ENCODE measurements at places on chromosomes 12 and 14.

DNA sequence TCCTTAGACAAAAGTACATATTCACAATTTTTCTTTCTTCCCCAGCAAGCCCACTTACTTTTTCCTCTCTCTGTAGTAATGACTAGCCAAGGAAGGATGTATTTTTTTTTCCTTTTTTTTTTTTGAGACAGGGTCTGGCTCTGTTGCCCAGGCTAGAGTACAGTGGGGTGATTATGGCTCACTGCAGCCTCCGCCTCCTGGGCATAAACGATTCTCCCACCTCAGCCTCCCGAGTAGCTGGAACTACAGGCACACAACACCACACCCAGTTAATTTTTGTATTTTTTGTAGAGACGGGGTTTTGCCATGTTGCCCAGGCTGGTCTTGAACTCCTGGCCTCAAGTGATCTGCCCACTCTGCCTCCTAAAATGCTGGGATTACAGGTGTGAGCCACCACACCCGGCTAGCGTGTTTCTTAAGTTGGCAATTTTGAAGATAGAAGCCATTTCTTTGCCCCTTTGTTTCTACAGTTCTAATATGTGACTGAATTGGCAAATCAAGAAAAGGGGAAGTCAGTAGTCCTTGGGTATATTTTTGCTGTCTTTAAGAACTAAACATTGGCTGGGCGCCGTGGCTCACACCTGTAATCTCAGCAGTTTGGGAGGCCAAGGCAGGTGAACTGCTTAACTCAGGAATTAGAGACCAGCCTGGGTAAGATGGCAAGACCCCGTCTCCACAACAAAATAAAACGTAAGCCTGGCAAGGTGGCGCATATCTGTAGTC lies 3.2 kb upstream of the NACA start:
- DNase-seq: no peak

DNA sequence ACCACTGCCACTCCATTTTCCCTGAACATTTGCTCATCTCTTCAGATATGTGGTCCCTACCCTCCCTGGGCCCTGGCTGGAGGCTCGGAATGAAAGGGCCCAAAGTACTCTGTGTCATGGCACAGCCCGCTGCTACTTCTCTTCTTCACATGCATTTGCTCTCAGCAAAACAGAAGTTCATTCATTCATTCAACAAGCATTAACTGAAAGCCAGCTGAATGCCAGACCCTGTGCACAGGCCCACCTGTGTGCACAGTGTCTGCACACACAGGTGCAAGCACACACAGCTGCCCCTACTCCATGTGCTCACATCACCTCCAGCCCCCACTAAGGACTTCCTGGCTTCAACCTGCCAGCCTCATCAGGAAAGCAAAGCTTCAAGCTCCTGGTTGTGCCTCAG lies 7.8 kb downstream of the WNT1 start:
- no peak for DNase-seq

DNA sequence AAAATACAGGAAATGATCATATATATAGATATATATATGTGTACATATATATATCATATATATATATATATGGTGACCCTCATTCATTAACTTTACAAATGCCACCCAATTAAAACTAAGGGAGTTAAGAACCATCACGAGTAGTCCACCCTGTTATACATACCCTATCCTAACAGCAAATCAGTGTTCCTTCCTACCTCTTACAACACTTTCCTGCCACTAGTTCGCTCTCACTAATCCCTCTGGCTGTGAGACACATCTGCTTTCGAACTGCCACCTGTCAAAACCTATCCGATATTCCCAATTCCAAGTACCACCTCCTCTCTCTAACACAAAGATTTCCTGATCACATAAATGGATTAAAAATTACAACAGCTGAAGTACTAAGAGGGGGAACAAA lies 100.5 kb downstream of the EEA1 start:
- DNase-seq: no peak

DNA sequence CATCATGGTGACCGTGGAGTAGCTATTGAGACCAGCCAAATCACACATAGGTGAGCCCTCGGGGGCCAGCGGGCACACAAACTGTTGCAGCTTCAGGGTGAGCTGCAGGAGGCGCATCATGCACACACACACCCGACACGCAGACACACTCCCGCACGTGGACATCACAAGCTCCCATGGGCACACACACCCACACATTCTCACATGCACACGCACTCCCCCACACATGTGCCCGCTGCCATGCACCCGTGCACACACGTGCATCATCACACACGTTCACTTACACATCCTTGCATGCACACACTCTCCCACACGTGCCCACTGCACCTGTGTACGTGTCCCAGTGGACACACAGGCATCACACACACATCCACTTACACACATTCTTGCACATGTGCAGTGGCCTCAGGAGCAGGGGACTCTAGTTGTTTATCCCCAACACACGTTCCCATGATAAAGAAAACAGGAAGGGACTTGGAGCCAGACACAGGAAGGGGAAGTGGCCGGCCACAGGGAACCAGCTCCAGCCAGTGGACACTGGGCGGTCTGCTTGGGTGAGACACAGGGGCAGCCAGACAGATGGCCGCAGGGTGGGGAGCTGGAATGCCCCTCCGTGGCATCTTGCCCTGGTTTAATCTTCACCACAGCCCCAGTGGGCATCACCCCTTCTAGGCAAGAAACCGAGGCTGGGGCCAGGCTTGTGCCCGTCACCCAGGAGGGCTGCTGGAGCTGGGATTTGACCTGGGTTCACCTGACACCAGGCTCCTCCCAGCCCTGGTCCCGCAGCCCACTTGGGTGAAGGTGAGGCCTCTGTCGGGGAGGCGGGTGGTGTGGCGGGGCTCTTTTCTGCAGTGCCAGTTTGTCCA lies 49.7 kb downstream of the CYP46A1 start:
- DNase-seq: no peak

DNA sequence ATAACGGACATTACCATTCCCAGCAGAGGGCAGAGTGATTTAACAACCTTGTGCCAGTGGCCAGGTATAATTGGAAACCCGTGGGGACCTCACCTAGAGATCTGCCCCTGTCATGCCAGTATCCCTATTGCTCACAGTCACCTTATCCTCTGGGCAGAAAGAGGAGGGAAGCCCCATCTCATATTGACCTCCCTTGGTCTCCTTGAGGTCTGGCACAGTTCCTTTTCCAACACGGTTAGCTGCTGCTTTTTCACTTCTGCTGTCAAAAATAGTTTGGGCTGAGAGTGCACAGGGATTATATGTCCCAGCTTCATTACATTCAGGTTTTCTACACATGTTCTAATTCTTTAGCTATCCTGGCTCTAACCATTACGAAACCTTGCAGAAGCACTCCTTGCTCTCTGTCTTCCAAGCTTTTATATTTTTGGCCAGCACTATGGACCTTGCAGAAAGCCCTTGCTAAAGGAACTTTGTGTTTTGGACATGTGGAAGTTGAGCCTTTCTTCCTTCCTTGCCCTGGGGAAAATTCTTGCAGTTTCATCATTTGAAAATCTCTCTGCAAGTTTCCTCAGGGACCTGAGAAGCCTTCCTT lies 111.7 kb upstream of the MIS18BP1 start:
- DNase-seq: no peak

DNA sequence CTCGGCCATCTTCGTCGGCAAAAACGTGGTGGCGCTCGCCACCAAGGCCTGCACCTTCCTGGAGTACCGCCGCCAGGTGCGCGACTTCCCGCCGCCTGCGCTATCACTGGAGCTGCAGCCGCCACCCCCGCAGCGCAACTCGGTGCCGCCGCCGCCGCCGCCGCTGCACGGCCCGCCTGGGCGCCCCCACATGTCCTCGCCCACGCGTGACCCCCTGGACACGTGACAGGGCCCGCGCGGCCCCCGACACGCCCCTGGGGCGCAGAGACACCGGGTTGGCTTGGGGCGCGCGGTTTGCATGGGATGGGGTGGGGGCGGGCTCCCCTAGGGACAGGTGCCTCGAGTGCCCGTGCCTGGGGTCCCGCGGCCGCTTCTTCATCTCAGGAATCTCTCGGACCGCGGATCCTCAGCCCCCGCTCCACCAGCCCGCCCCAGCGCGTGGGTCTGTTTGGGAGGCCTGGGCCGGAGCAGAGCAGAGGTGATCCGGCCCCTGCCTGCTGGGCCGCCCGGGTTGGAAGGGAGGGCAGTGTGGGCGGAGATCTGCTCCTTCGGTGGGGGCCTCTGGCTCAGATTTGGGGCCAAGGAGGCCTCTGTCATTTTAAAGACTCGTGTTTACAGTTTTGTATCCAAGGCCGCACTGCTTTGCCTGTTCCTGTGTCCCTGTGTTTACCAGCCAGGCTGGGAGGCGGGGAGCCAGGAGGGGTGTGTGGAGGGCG lies 3.3 kb downstream of the TMEM121 start:
- DNase-seq: no peak

DNA sequence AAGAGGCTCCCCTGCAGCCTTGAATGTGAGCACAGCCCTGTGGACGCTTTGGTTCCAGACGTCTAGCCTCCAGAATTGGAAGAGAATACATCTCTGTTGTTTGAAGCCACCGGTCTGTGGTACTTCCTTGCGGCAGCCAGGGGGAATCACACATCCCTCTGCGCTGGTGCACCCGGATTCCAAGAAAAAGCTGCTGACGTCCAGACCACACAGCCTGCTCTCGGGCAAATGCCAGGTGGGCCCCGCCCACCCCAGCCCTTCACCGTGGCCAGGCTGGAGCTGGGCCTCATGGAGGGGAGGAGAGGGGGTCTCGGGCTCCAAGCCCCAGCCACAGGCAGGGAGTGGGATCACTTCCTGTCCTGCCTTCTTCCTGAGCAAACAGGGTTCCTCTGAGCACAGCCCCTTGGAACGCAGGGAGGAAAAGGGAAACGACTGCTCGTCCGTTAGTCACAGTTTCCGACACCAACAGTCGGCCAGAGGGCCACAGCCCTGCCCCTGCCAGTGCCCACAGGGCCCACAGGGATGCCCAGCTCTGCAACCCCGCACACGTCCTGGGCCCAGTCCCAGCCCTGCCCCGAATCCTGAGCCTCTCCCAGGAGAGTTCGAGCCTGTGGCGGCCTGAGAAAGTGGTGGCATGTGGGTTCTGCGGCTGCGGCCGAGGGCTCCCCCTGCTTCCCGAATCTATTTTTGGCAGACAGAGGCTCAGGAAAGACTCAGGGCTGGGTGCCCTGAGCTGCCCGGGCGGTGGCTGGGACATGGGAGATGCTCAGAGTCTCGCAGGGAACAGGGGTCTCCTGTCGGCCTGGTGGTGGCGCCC lies 85.3 kb downstream of the RFLNA start:
- no peak for DNase-seq

GRCh38 chr12:13570005-13570694 lies 373.6 kb downstream of the EMP1 start:
- DNase-seq: no peak

- DNase-seq: no peak
Measured at GRCh38 chr12:84692071-84692470, 220.5 kb downstream of the SLC6A15 start.

DNA sequence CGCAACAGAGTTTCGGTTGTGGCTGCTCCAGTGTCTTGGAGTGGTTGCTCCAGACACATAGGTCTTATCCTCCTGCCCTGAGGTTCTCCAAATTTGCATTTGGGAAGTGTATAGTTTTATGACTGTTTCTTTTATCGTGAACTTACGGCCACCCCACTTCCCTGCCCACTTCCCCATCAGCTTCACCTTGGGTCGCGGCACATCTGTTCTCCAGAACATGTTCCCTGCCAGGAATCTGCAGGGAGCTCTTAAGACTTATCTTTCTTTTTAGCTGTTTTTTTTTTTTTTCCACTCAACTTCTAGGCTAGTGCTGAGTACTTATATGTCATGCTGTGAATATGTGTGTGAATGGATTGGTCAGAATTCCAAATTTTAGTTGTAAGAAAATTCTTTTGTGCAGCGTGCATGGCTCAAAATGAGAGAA lies 75.4 kb downstream of the ETV6 start:
- no peak for DNase-seq

- DNase-seq: no peak
Measured at GRCh38 chr14:22689199-22689598, 45.0 kb upstream of the OR6J1 start.

DNA sequence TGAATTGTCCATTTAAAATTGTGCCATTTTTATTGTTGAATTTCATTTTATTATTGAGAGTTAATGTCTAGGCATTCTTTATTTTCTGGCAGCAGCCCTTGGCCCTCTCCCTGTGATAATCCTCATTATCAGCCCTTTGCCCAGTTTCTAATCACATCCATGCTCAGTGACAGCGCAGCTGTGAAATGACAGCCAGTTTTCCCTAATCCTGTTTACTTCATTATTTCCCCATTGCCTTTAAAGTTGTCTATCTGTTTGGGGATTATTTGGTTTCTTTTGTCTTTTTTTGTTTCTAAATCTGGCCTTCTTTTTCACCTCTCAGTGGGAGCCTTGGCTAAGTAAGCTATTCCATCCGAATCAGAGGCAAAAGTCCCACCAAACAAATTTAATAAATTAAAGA lies 476.9 kb downstream of the SLC6A15 start:
- DNase-seq: no peak

- DNase-seq: no peak
Measured at GRCh38 chr14:35631071-35631805, 97.3 kb downstream of the INSM2 start.

Measured in stimulated activated CD8-positive, alpha-beta memory T cell treated with anti-CD3 and anti-CD28 coated beads, Interleukin-2, amount 100 ng/mL, for 1 hour (primary cell).